Fibroblast of upper back skin (primary cell): ENCODE measurements at places on chromosomes 5 and 9.
A peak's percentile ranks its signal among the peaks of the same experiment; 100 is the strongest.

DNA sequence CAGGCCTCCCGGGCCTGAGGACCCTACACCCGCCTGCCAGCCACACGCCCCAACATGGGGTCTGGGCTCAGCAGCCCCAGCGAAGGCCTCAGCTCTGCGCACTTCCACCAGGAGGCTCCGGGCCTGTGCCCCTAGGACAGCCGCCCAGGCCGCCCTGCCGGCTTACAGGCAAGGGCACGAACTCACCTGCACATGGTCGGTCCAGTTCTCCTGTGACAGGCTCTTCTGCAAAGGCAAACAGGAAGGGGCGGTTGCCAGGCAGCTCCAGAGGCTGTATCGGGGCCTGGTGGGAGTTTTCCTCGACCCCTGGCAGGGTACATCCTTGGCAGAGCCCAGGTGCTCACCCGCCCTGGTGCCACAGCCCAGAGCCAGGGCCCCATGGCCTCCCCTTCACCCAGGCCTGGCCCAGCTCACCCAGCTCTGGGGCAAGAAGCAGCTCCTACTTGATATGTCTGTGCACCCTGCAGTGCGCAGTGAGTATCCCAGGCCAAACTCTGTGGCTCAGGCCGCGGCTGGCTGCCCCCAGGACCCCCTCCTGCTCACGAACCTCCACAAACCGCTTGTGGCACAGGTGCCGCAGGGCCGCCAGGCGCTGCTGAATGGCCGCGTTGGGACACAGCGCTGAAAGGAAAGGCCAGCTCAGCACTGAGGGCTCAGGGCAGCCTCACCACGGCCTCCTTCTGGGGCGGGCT, 52.2 kb upstream of the NRARP start:
- no peak for DNase-seq

DNA sequence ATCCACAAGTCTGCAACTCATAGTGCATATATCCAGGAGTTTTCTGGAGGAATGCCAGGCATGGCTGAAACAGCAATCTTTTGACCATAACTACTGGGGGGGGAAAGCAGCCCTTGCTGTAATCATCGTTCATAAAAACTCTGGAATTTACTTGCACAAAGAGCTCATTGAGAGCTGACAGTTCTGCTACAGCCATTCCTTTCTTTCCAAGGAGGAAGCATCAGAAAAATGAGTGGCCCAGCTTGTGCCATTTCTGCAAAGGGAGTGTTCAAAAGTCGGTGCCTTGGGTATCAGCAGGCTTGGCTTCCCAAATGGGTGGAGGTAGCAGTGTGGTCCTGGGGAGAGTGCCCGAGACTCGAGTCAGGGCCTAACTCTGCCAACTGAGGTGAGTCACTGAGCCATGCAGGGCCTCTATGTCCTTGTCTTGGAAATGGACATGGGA, 101.5 kb downstream of the GCNT1 start:
- peak; percentile 93 for DNase-seq

DNA sequence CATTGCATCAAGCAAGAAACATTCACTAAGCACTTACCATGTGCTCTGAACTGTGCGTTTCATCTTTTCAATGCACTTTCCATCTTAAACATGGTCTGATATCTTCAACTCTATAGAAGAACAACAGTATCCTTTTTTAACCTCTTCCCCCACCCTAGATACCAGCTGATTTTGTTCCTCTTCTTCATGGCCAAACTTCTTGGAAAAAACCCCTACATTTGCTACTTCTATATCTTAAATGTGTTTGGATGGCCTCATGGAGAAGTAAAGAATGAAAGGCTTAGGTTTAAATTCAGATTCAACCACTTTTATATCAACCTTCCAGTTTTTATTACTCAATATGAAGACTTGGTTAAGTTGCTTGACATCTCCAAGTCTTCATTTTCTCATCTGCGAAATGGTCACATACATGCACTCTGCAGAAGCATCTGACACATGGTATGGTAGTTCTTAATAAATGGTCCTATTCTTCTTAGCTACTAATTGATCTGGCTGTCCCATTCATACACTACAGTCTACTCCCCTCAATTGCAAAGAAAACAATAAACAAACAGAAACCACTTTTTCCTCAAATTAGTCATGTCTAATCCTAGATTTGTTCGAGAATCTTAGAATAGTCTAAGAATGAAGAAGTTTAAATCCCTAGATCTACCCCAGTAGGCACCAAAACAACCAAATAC, 59.4 kb downstream of the FYB1 start:
- no peak for DNase-seq

DNA sequence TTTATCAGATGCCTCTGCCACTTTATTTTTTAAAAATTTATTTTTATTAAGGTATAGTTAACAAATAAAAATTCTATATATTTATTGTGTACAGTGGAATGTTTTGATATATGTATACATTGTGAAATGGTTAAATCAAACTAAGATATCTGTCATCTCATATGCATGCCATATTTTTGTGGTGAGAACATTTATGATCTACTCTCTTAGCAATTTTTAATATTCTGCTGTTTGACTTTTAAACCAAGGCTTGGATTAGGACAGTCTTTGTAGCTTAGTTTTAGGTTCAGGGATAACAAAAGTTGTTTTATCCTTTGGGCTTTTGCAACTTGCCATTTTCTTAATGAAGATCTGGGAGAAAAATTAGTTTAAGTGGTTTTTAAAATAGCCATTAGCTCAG, 46.0 kb upstream of the CDKN2B start:
- DNase-seq = peak; percentile 49

DNA sequence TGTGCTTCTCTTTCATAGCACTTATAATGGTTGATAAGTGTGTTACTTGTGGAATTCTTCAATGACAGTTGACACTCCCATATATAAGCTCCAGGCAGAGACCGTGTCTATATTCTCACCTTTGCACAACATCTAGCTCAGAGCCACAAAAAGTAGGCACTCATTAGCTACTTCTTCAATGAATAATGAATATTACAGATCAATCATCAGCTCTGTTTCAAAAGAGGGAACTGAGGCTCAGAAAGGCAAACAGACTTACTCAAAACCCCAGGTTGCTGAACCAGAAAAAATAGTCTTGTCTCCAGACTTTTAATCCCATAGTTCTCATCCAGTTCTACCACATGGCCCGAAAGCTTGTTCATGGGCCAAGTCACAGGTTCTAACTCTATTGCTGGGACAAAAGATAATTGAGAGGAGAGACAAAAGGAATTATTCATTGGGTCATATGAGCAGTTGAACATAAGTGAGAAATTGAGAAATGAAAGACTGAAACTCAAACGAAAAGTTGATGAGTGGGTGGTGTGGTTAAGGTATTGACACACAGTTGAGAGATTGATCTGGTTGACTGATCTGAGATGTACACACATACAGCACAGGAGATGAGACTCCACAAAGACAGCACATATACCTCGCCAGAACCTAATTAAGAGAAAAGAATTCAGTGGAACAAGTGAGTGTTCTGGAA, 381.6 kb downstream of the EFNA5 start:
- DNase-seq = no peak

DNA sequence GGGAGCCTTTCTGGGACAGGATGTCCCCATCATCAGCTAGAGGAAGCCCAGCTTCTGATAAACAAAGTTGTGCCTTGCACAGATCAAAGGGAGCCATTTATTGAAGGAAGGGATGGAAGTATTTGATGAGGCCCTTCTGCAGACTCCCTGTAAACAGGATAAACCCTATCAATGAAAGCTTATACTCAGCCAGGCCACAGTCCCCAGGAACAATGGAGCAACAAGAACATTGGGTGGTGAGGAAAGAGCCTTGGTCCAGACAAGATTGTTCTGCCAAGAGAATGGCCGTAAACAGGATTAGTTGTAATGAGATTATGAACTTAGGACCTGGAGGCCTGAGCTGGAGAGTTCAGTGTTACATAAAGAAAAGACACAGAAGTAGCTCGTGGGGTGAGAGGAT, 40.5 kb upstream of the LIFR start:
- no peak for DNase-seq

- peak; percentile 60 for DNase-seq
Observed at GRCh38 chr5:138349852-138350562, 2.5 kb upstream of the KDM3B start.

GRCh38 chr9:89924611-89925010, 319.8 kb downstream of the GADD45G start:
- no peak for DNase-seq

DNA sequence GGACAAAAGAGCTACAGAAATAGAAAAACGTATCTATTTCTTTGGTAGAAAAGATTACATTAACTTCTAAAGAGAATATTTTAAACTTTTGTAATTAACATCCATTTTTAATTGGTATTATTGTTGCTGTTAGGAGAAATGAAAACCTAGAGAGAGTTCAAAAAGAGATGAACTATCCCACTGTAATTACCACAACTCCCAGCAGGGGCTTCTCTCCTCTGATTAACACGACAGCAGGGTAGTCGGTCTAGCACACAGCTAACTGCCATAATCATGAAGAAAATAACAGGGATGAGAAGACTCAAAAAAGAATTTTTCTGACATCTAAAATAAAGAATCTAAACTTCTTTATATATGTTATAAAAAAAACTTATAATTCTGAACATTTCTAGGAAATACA, 86.2 kb upstream of the CDH9 start:
- DNase-seq = peak; percentile 39

DNA sequence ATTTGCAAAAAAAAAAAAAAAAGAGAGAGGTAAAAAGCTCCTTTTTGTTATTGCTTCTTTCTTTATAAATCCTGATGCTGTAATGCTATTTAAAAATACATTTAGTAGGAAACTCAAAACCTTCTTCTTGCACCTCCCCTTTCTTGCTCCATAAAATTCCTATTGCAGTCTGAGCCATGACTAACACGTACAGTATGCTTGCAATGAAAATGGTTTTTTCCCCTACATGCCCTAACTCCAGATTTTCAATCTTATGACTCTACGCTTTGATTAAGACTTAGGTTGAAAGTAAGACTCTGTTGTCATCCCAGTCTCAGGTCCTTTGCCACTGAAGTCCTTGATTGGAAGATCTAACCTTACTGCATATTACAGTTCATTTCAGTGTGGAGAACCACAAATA, 23.9 kb downstream of the FGF10 start:
- DNase-seq = peak; percentile 62

DNA sequence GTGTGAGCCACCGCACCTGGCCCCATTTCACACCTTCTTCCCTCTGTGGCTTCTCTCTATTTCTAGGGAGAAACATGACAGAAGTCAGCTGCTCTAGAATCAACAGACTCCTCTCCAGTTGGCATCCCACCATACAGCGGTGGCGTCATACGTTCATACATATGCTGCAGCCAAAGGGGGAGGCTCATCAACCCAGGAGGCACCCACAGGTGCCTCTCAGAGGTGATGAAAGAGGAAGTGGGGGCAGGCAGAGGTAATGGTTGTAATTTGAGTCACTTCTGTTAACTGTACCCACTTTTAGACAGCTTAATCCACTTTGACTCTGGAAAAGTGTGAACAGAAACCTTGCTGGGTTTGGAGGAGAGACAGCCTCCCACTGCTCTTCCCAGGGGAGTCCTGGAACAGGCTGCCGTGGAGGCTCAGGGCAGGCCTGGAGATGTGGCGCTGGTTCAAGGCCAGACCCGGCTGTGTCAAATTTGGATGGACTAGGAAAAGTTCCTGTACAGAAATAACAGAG, 47.3 kb upstream of the SUB1 start:
- DNase-seq = no peak

DNA sequence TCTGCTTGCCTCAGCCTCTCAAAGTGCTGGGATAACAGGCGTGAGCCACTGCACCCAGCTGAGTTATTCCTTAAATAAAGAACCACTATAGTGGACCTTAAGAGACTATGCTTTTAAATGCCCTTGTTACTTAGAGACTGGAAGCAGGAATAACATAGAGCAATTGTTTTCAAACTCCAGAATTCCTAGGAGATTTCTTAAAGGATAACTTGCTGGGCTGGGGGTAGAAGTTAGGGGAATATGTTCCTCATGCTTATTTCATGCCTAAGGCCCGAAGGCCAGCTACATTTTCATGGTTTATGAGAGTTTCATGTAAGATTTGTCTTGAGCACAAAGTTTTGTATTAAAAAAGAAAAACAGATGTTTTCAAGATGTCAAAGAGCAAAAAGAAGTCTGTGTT, 48.2 kb downstream of the CSNK1A1 start:
- no peak for DNase-seq

GRCh38 chr9:35522700-35523099, 32.8 kb downstream of the RUSC2 start:
- no peak for DNase-seq

- peak; percentile 100 for DNase-seq
Observed at GRCh38 chr5:172412724-172413286, 41.5 kb downstream of the SH3PXD2B start.

GRCh38 chr5:145701404-145701803, 133.7 kb downstream of the PRELID2 start:
- DNase-seq = no peak

DNA sequence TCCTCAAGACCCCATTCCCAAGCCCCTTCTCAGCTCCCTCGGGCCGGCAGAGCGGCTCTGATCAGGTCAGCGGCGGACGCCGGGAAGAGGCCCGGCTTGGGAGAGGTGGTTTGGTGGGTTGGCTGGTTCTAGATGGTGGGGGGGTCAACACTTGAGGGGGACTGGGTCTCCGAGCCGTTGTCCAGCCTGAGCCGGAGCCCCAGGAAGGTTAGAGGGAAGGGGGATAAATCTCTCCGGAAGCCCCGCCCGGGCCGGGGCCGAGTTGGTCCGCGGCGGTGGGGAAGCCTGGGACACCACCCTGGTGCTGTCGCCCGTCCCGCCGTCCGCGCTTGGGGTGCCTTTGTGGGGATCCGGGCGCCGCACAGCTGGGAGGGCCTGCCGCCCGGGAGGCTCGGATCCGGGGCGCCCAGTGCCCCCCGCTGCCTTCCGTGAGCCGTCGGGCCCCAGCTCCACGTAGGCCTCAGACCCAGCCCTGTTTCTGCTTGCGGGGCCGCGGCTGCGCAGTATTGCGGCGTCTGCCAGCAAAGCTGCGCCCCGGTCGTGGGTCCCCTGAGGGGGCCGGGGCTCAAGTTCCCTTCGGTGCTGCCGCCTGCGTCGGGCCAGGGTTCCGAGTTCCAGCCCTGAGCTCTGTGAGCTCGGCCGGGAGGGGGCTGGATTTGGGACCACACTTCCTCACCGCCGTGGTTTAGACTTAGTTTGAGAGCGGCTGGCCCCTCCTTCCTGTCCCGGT, 542 bp upstream of the TRIM52 start:
- peak; percentile 55 for DNase-seq

GRCh38 chr9:74361508-74361907, 135.6 kb upstream of the RORB start:
- DNase-seq = no peak

GRCh38 chr9:19009391-19009965, 23.5 kb downstream of the SAXO1 start:
- no peak for DNase-seq

- no peak for DNase-seq
Observed at GRCh38 chr9:131731644-131732043, 8.2 kb downstream of the RAPGEF1 start.

GRCh38 chr5:13350767-13351166, 593.7 kb downstream of the DNAH5 start:
- DNase-seq = peak; percentile 35

GRCh38 chr9:17057729-17058128, 77.1 kb upstream of the CNTLN start:
- no peak for DNase-seq

DNA sequence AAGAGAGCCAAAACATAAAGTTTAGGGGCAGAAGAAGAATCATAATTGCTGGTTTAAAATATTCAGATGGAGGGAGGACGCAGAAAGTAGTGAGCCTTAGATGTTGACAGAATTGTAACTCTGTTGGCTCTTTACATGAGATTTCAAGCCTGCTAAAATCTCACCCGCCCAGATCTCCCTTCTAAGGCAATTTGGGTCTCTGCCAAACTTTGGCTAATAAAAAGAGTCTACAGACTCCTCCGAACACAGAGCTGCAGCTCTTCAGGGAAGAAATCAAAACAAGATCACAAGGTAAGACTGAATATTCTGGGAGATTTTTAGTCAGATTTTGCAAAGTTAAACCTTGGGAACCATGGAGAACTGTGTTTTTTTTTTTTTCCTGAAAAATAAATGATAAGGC, at the start of gene IL33:
TSS of gene IL33 (plus strand) at position 246 of the 400 bp plus-strand sequence. CDS start 25,888 bp downstream, outside the sequence.
- DNase-seq = no peak
